ENCODE measurements at places on chromosomes 5 and 9.

DNA sequence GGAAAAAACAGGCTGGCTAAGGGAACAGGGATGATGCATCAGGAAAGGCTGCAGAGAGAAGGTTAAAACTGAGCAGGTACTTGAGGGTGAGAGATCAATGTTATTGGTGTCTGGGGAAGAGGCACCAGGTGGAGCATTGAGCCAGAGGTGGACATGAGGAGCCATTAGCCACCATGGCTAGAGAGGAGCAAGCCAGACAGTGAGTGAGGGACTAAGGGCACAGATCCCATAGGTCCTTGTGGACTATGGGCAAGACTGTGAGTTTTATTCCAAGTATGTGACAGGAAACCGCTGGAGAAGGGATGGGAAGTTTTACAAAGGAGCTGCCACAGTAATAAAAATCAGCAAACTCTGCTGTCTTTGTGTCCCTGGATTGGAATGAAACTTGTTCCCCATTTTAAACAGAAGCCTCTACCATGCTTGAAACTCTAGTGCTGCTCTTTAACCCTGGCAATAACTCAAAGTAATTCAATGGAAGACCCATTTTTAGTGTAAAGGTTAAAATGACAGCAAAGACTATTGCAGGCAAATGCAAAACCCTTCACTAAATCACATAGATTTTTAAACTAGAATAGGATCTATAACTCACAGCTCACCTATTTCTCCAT, 349.8 kb downstream of the ENC1 start:
- no peak for DNase-seq

- DNase-seq = no peak
Observed at GRCh38 chr9:131799177-131799823, 59.4 kb upstream of the RAPGEF1 start.

DNA sequence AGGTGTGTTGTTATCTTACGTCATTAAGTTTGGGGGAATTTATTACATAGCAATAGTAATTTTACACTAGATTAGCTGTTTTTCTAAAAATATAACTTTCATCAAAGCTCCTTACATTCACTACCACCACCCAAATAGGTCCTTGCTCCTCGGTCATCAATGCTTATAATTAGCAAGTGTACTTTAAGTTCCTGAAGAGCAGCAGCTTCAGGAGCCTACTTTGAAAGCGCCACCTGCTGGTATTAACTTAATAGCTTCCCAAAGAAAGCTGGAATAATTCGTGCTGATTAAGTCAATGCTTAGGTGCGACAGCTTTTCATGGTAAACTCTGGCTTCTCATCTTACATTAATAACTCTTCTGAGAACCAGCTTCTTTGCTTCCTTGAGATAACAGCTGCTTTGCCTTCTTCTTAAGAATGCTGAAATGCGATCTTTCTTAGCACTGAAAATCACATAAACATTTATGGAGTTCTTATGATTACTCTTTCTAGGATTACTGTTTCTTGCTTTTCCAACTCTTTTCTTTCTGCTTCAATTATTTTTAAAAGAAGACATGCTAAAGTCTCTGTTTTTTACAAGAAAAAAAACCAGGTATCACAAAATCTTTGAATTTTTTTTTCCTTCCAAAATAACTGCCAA, 10.0 kb upstream of the C5 start:
- DNase-seq = no peak

- DNase-seq = no peak
Observed at GRCh38 chr9:113844466-113844865, 31.6 kb upstream of the ZNF618 start.

- no peak for DNase-seq
Observed at GRCh38 chr9:104633976-104634520, 16.0 kb upstream of the OR13C9 start.

DNA sequence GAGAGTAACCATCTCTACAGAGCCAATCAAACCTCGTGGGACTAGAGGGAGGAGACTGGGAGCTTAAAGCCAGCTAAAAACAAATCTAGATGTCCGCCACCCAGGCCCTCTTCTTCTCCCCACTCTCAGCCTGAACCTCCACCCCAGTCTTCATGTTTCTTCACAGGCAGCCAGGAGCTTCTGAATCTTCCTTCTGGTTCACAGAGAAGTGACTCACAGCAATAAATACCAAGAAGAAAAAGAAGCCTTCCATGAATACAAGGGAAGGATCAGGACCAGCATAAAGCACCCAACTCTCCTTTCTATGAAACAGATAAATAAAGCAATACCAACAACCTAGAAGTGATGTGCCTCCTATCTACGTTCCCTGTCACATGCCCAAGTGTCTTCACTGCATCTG, 103.3 kb upstream of the SLIT3 start:
- no peak for DNase-seq

- DNase-seq = no peak
Observed at GRCh38 chr5:133530270-133530669, 82.1 kb downstream of the FSTL4 start.

DNA sequence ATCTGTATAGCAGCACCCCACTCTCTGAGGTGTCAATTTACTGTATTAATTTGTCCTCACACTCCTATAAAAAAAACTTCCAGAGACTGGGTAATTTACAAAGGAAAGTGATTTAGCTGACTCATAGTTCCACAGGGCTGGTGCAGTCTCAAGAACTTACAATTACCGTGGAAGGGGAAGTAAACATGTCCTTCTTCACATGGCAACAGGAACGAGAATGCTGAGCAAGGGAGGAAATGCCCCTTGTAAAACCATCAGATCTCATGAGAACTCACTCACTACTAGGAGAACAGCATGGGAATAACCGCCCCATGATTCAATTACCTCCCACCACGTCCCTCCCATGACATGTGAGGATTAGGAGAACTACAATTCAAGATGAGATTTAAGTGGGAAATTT, 602.6 kb downstream of the MTRR start:
- no peak for DNase-seq

GRCh38 chr5:25662610-25663009, 1017.8 kb upstream of the CDH10 start:
- no peak for DNase-seq

DNA sequence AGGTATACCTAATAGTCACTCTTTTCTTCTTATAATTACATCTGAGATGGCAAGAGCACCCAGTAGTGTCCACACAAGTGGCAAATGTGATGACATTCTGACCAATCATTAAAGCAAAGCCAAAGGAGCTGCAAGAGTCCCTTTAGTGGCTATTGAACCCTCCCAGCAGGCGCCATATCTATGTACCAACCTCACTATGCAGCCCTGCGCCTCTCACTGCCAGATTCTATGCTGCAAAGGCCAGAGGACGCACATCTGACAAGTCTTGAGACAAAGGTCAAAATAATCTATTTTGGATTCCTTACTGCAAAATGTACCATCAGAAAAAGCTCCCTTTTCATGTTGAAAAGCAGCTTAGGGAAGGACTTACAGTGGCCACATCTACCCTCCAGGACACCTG, 47.0 kb downstream of the EPB41L4B start:
- DNase-seq = no peak

DNA sequence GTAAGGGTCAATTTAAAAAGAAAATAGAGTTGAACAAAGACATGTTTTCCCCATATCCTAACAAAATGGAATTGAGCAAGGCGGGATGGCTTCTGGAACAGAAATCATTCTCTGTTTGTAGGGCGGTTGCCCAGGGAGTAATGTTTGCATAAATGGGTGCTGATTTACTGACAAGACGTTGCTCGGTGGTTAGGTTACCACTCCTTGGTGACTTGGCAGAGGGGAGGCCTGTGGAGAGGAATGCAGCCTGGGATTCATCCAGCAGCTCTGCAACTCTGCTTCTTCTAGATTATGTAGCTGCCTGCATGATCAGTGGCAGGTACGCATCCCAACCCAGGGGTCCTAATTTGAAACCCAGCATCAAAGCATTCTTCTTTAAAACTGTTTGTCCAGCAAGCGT, 200.2 kb downstream of the CFAP90 start:
- DNase-seq = no peak

DNA sequence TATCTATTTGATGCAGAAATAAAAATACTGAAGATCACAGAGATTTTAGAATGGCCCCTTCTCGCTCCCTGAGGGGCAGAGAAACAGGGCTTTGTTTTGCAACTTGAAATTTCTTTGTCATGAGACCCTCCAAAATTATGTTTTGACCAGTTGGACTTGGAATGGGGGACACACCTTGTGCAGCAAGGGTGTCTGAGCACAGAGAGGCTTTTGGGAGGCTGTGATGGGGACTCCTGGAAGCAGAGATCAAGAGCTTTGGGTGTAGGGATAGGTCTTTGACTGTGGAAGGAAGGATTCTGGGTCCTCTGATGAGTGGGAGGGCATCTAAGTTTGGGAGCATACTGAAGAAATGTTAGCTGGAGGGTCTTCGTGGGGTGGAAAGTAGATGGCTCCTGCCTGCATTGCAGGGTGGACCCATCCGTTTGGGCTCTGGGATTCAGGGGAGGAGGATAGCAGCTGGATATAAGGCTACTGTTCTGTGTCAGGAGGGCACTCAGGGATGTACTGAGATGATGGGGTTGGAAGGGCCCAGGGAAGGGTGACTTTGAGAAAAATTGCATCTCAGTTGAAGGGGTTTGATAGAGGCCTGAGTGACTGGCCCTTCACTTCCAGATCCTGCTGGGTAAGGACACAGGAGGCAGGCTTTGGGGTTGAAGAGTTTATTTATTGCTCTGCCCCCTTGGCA, 1.8 kb upstream of the MYORG start:
- no peak for DNase-seq

- no peak for DNase-seq
Observed at GRCh38 chr5:138186002-138186447, 7.1 kb downstream of the KIF20A start.

- no peak for DNase-seq
Observed at GRCh38 chr9:38212016-38212415, 143.0 kb upstream of the SHB start.

- DNase-seq = no peak
Observed at GRCh38 chr5:1465966-1466471, 20.8 kb upstream of the SLC6A3 start.

GRCh38 chr9:18743971-18744370, 270.0 kb downstream of the ADAMTSL1 start:
- DNase-seq = no peak

- no peak for DNase-seq
Observed at GRCh38 chr5:151357097-151357496, 9.7 kb upstream of the SLC36A2 start.

DNA sequence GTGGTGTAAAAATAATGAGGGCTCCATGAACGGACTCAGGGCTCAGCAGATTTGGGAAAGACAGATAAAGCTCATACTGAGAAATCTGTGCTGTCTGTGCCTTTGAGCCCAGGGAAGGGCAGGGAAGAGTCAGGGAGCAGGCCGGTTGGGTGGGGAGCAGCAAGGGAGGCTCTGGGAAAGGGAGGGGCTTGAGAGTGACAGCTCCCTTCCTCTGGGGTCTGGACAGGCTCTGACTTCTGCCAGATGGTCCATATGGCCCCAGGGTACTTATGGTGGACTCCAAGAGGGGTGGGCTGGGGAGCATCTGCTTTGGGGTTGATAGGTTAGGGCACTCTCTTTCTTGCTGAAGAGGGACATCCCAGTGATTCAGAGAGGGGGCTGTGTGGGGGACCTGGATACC, 2.1 kb downstream of the NPR2 start:
- DNase-seq = no peak

GRCh38 chr5:132476876-132477781, 13.4 kb downstream of the IRF1 start:
- no peak for DNase-seq

DNA sequence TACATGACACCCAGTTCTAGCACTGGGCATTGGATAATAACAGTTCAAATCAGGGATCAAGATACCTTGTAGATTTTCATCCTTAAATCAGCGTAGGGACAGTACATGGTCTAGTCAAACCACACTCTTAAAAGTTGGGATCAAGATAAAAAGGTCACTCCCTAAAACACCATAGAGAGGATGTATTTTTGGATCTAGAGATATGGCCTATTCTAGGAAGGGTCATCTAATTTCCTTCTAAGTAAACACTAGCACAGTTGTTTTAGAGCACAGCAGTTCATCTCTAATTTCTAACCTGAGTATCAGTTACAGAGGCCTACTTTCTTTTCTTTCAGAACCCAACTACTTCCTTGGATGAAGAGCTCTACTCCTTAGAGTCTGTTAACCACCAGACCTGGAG, 166.4 kb upstream of the GRIN3A start:
- DNase-seq = no peak

GRCh38 chr5:93019896-93020295, 561.1 kb downstream of the NR2F1-AS1 start:
- no peak for DNase-seq

DNA sequence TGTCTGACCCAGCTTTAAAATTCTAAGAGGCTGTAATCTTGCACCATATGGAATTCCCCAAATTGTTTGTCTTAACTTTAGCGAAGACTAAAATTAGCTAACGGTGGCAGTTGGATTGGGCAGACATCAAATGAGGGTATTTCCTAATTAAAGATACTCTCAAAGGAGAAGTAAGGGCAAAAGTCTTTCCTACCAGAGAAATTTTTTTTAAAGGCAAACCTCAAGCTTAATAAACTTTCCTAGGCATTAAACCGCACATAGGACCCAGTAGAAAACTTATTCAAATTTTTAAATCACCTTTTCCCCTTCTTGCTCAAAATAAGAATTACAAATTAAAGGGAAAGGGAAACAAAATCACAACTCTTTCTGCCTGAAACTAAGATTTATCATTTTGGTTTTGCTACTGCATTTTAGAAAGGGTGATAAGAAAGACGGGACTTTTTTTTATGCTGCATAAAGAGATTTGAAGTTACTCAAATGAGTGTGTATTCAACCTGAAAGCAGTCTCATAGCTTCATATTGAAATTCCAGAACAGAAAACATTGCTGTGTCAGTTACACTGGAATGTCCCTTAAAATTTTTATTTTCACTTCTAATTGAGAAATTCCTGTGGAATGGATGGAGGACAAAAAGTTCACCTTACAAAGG, 189.1 kb upstream of the PTGER4 start:
- DNase-seq = no peak

GRCh38 chr9:93958121-93958818, 3.1 kb upstream of the BARX1 start:
- DNase-seq = no peak

DNA sequence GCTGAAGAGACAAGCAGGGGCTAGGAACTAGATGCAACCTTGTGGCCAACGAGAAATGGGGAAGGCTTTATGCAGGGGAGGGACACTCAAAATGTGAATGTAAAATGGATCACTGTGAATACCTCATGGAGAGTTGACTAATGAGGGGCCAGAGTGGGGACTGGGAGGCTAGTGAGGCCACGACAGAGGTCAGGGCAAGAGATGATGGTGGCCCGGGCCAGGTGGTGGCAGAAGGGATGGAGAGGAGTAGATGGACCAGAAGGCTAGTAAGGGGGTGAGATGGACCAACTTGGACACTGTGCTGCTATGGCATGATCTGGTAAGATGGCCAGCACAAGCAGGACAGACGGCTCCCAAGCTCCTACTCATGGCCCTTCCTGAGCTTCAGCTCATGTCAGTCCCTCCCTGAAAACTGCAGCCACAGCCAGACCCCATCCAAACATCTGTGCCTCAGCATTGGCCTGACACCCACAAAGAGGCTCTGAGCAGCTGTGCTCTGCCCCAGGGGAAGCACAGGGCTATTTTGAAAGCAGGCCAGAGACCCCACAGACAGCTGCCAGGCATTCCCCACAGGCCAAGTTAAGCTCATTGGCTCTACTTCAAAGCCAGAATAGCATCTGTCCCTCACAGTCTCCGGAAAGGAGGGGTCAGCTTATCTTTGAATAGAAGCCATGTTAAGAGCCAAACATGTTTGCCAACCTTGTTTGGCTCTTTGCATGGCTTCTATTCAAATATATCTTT, 22.1 kb downstream of the P4HA2 start:
- DNase-seq = no peak

GRCh38 chr9:85225180-85225579, 516.6 kb downstream of the AGTPBP1 start:
- DNase-seq = no peak
